T-helper 9 cell (primary cell): ENCODE measurements at places on chromosomes 5 and 9.

DNA sequence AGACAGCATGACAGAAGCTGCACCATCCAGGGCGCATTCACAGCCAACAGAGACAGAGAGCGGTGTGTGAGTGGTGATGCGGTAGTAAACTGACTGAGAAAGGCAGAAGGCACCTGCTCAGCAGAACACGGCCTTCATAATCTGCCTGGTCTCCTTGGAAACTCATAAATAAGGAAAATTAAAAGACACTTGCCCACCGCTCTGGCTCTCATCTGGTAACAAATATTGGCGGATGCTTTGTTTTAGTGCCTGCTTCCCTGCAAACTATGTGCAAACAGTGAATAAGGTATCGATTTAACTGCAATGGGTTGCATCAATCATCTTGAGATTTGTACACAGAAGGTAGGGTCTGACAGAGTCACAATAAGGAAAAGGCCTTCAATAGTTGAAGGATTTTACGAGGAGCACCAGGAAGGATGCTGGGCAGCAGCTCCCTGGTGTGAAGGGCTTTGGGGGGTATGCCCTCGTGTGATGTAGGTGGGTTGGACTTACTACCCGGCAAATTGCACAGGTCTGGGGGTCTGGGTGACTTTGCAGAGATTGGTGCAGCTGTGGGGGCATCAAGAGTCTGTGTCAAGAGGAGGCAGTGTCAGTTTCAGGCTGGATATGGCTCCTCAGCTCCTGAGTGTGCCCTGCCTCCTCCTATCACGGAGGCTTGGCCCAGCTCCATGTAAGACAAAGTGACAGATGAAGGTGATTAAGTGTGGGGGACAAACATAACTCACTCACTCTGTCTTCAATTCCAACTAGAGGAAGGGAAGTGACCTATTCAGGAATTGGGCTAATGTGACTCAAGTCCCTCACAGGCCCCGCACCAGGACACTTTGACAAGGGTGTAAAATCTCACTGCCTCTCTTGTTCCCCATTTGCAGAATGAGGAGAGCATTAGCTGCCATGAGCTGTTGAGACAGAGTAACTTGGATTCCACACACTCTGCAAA is 166.7 kb downstream of the ICE1 start:
- no peak for DNase-seq

DNA sequence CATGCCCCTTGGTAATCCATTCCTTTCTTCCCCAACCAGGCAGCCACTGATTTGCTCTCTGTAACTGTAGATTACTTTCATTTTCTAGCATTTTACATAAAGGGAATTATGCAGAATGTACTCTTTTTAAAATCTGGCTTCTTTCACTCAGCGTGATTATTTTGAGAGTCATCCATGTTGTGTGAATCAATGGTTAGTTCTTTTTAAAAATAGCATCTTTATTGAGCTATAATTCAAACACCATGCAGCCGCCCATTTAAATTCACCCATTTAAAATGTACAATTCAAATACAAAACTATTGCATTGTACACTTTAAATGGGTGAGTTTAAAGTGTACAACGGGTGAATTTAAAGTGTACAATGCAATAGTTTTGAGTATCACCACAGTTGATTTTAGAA is 2.3 kb upstream of the OR13J1 start:
- no peak for DNase-seq

GRCh38 chr5:59766427-59767210 is 126.9 kb downstream of the PDE4D start:
- no peak for DNase-seq

DNA sequence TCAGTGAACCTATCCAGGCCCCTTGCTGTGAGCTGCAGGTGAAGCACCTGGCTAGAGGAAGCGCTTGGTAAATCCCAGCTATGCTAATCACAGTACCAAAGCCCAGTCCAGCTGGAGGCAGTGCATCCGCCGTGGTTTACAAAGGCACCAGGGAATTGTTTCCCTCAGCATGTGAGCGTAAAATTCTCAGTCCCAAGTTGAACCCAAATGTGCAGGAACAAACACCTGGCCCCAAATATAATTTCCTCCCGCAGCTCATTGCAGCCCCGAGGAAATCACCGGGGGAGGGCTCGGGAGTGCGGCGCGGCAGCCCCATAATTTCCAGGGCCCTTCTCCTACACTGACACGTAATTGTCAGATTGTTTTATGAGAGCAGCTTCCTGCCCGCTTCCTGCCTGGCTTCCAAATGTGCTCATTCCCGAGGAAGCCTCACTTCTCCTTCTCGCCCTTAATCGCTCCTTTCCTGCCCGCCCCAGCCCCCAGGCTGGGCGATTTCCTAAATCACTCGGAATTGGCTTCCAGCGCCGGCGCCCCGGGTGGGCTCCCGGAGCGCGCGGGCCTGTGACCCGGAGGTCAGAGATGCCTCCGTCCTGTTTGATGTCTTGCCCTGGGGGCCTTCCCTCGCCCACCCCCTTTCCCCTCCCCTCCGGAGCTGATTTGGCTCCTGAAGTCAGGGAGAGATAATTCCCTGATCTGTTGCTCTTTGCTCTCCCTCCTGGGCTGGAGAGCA is 134.4 kb downstream of the FGF1 start:
- DNase-seq = no peak

DNA sequence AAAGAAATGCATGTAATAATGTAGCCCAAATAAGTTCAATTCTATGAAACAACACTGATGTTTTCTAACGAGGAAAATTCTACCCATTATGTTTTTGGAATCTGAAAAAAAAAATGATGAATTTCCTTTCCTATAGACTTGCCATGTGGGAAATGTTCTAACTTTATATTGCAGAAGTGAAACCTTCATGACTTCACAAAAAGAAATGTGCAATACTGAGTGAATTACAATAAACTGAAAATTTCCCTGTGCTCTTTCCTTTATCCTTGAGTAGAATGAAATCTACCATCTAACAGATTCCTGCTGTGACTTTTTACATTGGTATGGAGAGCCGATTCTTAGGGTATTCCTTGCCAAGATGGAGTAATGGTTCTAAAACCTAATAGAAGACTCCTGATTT is 1622.5 kb downstream of the MAT2B start:
- no peak for DNase-seq

- no peak for DNase-seq
These were observed 33.4 kb upstream of the AGXT2 start for GRCh38 chr5:35081134-35081533.

DNA sequence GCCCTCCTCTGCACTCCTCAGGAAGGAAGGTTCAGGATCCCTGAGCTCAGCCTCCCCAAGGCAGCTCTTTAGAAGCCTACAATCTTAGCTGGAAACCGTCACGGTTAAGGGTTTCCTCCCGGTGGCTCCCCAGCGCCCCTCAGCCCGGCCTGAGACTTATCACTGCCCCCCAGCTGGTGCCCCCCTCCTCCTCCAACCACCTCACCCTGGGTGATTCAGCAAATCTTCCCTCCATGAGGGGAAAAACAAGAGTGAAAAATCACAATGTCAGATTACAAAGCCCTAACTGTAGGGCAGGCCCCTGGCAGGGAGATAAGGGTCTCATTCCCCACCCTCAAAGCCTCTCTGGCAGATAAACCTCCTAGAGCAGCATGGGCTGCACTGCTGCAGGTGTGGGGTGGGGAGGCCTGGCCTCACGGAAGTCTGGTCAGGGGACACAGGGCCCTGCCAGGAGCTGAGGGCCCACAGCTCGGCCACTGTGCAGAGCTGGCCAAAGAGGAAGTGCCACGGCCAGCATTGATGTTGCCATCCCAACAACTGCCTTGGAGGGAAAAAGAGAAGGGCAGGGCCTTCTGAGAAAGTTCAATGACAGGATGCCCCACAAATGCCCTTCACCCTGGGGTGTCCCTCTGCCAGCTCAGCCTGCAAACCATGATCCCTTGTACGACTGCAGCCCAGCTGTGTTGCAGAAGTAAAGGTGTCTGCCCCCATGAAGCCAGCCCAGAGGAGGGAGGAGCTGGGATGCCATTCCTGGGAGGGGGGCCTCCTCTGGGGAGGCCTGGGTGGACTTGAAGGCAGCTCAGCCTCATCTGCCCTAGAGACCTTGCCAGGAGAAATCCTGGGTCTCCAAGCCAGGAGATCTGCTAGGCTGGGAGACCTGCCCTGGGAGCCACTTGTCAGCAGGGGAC is 25.9 kb downstream of the GFI1B start:
- no peak for DNase-seq

GRCh38 chr5:169864483-169864882 is 115.8 kb downstream of the INSYN2B start:
- DNase-seq = no peak

- no peak for DNase-seq
These were observed 35.5 kb upstream of the ANXA2R start for GRCh38 chr5:43075319-43076293.

GRCh38 chr5:112397690-112398089 is 21.4 kb downstream of the EPB41L4A start:
- DNase-seq = no peak

GRCh38 chr5:107235167-107235566 is 435.6 kb downstream of the EFNA5 start:
- DNase-seq = no peak

GRCh38 chr9:37464426-37465248 is 613 bp downstream of the ZBTB5 start:
- peak; percentile 81 for DNase-seq

DNA sequence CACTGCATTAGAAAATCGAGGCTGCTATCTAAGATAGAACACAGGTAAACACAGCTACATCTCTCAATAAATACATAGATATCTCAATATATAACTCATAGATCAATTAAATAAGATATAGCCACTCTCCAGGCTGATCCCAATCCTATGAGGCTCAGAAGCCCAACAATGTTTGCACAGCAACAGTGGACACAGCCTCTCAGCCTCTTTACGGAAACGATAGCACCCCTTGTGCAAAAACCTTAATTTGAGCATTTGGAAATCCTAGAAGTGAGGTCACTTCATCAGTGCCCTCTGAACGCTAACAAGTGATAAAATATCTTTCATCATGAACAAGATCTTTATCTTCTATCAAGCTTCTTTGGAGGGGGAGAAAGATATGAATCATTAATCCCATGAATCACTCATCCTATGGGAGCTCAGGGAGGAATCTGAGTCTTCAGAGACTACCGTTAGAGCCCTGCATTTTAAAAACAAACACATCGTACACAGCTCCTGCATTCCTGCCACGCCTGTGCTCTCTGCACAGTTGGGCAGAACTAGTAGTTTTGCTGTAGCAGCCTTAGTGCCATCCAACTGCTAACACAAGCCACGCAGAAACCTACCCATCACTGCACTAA is 71.4 kb downstream of the MED27 start:
- no peak for DNase-seq

GRCh38 chr9:97388721-97389238 is 23.1 kb upstream of the TDRD7 start:
- no peak for DNase-seq

- DNase-seq = no peak
These were observed 420.0 kb upstream of the TLE4 start for GRCh38 chr9:79151791-79152190.

- no peak for DNase-seq
These were observed 361.3 kb downstream of the PTPRD start for GRCh38 chr9:10251490-10251889.

DNA sequence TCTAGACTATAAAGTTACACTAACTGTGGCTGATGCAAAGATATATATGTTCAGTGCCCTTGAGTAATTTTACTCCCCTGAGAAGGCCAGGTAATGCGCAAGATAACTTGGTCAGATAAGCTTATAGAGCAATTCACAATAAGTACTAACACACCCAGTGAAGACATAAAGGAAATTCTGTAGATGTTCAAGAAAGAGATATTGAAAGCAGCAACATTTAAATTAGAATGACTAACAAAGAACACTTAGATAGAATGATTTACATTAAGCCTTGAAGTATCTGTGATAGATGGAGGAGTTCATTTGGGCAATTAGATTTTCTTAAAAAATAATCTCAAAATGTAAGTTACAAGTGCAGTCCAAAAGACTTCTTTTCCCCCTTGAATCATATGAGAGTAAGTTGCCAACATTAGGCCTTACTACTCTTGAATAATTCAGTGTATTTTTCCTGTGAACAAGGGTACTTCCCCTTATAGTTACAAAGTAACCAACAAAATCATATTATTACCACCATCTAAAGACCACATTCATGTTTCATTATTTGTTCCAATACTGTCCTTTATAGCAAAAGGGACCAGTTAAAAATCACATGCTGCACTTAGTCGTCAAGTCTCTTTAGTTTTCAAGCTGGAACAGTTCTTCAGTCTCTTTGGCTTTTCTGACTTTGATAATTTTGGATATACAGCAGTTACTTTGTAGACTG is 44.4 kb upstream of the ELOVL7 start:
- no peak for DNase-seq

- no peak for DNase-seq
These were observed 30.4 kb downstream of the TNFSF8 start for GRCh38 chr9:114899995-114900394.

DNA sequence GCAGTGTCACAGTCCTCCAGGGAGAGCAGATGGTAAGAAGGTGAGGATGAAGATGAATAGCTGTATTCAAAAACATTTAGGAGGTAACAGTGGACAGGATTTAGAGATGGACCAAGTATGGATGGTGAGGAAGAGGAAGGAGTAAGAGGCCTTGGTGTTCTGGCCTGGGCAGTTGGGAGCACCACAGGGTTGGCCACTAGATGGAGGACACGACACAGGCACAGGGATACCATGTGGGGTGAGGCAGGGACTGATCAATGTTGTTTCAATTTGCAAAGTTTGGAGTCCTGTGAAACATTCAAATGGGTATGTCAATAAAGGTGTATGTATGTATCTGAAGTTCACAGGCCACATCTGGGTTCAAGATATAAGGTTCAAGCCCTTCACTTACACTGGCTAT is 141.1 kb upstream of the RASEF start:
- DNase-seq = no peak

GRCh38 chr9:38254756-38255155 is 137.7 kb upstream of the ALDH1B1 start:
- DNase-seq = no peak

GRCh38 chr9:92752812-92753404 is 11.7 kb downstream of the BICD2 start:
- no peak for DNase-seq

- DNase-seq = no peak
These were observed 24.6 kb downstream of the COL5A1 start for GRCh38 chr9:134666208-134666607.

DNA sequence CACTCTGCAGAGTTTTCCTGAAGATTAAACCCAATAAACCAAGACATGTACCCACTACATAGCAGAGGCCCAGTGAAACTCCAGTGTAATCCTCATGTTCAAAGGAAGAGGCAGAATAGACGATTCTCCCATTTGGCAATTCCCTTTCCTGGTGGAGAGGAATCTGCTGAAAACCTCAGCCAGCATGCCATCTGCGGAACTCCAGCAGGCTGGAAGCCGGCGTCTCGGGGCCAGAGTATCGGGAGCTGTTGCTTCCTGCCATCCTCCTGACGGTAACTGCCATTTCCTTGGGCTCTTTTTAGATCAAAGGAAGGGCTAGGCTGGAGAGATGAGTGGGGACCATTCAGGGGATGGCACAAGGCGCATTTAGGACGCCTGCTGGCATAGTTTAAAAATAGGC is 20.5 kb downstream of the NEURL1B start:
- DNase-seq = no peak

- no peak for DNase-seq
These were observed 358.2 kb upstream of the MEF2C start for GRCh38 chr5:89241186-89241585.

DNA sequence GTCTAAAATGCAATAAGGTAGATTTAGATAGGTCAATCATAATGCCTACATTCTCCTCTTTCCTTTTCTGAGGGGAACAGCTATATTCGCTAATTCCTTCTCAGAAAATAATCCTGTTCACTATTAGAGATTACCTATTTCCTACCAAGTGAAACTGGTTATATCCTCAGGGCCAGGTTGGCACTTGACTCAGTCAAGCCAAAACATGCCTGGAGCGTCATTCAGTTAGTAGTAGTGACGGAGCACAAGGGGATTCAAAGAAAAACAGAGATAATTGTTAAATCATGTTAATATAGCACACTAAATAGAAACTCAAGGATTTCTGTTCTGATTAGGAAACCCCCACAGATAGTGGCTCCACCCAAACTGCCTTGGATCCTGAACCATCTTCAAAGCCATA is 515.4 kb upstream of the PTPRD start:
- DNase-seq = no peak
